ENCODE measurements at places on chromosomes 5 and 9. TPM values are rescaled to one million over a fixed set of nuclear protein-coding genes. Genes with fewer than 3 reads are reported as not detected.

DNA sequence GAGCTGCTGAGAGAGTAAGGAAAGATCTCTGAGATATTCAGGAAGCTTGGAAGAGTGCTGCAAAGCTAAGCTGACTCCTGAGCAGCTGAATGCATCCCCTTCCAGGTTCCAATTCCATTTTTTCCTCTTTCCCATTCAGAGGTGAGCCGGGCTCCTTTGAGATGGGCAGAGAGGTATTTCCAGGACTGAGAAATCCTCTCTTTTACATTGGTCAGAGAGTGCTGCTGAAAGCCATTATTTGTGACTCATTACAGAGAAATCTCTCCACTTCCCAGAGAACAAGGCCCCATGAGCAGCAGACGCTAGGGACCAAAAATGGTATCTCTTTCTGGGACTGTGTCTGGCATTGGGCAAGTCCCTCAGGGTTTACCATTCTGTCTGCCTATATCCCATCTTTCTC lies 3.7 kb downstream of the MCTP1 start:
- peaks cover 35% of the 10 kb centered on the region for H3K27me3 ChIP-seq
- H3K36me3 ChIP-seq: no peaks in the 10 kb centered on the region
- peak; percentile 1 for DNase-seq
- H3K4me3 ChIP-seq: no peak overlapping the region
- H3K4me1 ChIP-seq: no peaks in the 10 kb centered on the region

- peaks cover 4% of the 10 kb centered on the region for H3K4me1 ChIP-seq
- H3K27me3 ChIP-seq: no peaks in the 10 kb centered on the region
- H3K36me3 ChIP-seq: no peaks in the 10 kb centered on the region
- H3K27ac ChIP-seq: no peak overlapping the region
- H3K4me3 ChIP-seq: no peak overlapping the region
Observed at GRCh38 chr9:137429546-137429890, 6.3 kb downstream of the NOXA1 start.

Gene DDX41
- 170 TPM for polyA plus RNA-seq

Gene REXO4
- polyA plus RNA-seq: 21.8 TPM

Gene FABP6
- not detected for polyA plus RNA-seq

All from IMR-90 (cell line).